ENCODE measurements at places on chromosomes 2 and 18.

DNA sequence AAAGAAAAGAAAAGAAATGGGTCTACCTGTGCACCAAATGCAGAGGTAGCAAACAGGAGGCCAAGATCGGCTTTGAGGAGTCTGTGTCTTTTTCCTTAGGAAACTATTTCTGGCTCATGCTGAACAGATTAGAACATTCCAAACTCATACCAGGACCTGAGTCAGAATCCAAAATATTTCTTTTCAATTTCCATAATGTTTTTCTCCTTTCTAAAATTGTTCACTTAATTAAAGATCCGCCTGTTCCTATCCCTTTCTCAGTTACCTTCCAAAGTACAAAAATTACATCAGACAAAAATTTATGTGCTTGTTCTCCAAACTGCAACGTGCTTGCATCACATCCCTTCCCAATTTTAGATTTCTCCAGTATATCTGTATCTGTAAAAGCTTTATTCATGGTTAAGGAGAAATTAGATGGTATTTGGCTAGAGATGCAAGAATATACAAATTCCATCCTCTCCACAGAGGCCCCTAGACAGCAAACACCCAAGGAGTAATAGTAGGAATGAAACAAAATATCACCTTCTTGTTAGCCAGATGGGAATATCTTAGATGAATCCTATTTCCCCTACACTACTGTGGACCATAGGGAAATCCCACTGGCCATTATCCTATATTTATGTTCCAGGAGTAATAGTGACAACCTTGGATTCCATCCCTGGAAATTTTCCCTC is 130.6 kb downstream of the LNPK start:
- DNase-seq: no peak

GRCh38 chr2:152093464-152093863 is 5.4 kb downstream of the CACNB4 start:
- DNase-seq: no peak

GRCh38 chr2:158015428-158016076 is 86.1 kb upstream of the UPP2 start:
- DNase-seq: no peak

DNA sequence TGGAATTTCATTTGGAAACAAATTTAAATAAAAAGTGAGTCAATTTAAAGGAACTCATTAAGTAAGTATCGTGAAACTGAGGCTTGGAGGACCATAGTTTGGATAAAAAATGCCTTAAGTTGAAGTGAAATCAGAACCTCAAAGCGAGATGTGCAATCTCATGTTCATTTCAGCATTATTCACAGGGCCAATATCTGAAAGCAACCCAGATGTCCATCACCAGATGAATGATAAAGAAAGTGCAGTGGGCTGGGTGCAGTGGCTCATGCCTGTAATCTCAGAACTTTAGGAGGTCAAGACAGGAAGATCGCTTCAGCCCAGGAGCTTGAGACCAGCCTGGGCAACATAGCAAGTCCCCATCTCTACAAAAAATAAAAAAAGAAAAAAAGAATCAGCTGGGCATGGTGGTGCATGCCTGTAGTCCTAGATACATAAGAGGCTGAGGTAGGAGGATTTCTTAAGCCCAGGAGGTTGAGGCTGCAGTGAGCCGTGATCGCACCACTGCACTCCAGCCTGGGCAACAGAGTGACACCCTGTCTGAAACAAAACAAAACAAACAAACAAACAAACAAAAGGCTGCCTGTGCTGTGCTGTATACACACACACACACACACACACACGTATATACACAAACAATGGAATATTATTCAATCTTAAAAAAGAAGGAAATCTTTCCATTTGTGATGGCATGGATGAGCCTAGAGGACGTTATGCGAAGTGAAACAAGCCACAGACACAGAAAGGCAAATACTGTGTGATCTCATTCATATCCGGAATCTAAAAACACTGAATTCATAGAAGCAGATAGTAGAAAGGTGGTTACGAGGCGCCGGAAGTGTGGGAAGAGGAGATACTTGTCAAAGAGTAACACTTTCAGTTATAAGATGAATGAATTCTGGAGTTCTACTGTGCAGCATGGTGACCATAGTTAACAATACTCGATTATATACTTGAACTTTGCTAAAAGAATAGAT is 14.5 kb downstream of the SH3RF3 start:
- no peak for DNase-seq

- no peak for DNase-seq
Observed at GRCh38 chr2:107402330-107402729, 424.4 kb upstream of the RGPD4 start.

Measured in 8988T (cell line).